Activated CD4-positive, alpha-beta T cell treated with anti-CD3 and anti-CD28 coated beads for 36 hours (primary cell): ENCODE measurements at places on chromosomes 3 and 15. TPM values are rescaled to one million over a fixed set of nuclear protein-coding genes. Genes with fewer than 3 reads are reported as not detected.

SPG21 gene
- total RNA-seq: 79.1 TPM

DPPA2 gene
- not detected for total RNA-seq

CDC25A gene
- 32.5 TPM for total RNA-seq

DNA sequence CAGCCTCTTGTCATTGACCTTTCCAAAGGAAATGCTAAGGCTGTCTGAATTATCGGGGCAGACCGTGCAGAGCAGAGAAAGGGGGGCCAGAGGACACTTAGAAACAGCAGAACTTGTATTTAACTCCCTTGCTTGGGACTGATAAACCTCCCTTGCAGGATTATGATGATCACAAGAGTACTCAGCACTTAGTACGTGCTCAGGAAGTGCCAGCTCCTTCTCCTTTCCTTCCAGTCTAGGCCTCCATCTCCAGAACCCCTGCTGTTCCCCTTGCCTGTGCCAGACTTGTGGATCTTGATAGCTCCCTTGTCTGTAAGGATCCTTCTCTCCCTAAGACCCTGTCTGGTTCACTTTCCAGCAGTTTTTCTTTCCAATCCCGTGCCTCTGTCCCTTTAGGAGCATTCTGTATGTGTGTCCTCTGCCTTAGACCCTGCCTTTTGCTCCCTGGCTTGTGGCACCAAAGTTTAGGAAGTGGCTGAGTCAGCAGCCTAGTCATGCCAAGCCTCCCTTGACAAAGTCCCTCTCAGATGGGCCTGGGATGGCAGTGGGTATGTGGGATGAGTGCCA is 747 bp downstream of the SORD start:
- H3K4me1 ChIP-seq: peaks cover 23% of the 10 kb centered on the region
- H3K36me3 ChIP-seq: peaks cover 7% of the 10 kb centered on the region
- DNase-seq: no peak
- peak overlapping the region; percentile 83 for H3K4me3 ChIP-seq
- peaks cover 10% of the 10 kb centered on the region for H3K27me3 ChIP-seq

- H3K27me3 ChIP-seq: no peaks in the 10 kb centered on the region
- no peak overlapping the region for H3K27ac ChIP-seq
- no peak for DNase-seq
- no peaks in the 10 kb centered on the region for H3K4me1 ChIP-seq
- no peak overlapping the region for H3K4me3 ChIP-seq
Measured at GRCh38 chr3:89332793-89333192, 225.4 kb downstream of the EPHA3 start.
